ENCODE measurements at places on chromosomes 16 and 17.

DNA sequence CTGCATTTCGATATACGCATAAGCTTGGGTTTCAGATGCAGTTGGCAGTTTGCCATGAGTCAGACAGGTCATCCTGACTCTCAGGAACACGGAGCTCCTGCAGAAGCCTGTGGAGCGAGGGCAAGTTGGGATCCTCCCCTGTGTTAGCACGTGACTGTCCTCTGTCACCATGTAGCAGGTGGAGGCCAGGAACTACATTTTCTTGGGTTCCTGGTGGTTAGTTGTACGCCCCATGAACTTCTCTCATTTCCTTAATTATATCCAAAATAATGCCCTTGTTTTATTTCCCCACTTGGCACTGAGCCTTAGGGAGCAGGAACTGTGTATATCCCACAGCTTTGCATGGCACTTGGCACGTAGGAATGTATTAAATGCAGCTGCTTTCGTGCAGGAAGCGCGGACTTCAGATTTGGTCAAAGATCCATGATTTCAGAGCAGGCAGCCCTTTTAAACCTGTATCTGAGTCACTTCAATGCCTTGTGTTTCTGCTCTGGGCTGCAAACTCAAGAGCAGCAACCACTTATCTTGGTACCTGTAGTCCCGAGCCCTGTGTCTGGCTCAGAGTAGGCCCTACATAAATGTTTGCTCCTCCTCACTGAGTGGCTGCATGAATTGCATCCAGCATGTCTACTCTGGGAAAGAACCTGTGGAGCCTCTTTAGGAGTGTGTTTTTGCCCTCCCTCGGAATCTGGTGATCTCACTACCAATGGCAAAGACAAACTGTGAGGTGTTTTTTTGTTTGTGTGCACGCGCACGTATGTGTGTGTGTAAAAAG lies 428.4 kb downstream of the MAF start:
- DNase-seq: peak; percentile 33

- DNase-seq: no peak
Measured at GRCh38 chr16:48535831-48536613, 74.0 kb downstream of the N4BP1 start.

DNA sequence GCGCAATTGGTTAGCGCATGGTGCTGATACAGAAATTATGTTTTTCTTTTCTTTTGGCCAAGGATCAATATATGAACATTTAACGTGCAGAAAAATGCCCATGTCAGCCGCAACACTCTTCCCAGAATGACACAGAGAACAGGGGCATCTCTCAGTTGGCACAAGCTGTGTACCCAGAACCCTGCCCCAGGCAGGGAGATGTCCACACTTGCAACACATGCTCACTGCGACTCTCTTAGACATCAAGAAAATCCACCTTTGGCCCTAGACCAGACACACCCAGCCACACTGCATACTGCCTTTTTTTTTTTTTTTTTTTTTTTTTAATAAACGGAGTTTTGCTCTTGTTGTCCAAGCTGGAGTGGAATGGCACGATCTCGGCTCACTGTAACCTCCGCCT lies 17.0 kb downstream of the PITPNA start:
- no peak for DNase-seq

GRCh38 chr17:31535581-31535981 lies 144.1 kb downstream of the RAB11FIP4 start:
- no peak for DNase-seq

DNA sequence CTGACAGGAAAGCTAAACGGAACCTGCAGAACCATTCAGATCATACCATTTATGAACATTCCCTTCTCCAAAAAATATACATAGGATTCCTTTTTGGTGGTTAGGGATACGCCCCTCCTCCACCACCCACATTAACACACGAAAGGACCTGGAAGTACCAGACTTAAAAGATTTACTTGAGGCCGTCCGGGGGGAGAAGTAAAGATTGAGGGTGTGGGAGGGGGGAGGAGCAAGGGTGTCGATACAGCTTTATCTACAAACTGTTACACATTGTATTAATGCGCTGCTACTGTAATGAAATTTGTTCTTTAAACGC lies 537 bp downstream of the PALB2 start:
- DNase-seq: no peak

Data from thyroid gland (tissue), 4 donors.